COLO829 (cell line): ENCODE measurements at places on chromosomes 1 and 21.
A peak's percentile ranks its signal among the peaks of the same experiment; 100 is the strongest.

DNA sequence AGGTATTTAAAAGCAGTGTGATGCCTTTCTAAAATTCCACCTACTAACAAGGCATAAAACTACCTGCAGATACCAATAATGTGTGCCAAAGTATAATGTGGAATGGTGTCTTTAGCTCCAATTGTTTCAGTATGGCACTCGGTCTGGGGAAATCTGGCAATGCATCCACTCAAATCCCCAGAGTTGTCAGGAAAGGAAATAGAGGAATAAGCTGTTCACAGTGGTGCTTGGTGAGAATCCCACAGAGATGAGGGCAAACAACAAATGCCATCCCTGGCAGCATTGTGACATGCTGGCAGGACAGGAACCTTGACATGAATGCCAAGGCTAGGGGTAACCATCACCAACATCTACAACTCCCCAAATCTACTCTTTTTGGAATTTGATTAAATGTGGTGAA is 240.7 kb downstream of the BARHL2 start:
- DNase-seq = no peak

GRCh38 chr1:241834733-241835377 is 13.1 kb upstream of the EXO1 start:
- peak; percentile 44 for DNase-seq

GRCh38 chr1:203521074-203521794 is 27.3 kb downstream of the OPTC start:
- no peak for DNase-seq

DNA sequence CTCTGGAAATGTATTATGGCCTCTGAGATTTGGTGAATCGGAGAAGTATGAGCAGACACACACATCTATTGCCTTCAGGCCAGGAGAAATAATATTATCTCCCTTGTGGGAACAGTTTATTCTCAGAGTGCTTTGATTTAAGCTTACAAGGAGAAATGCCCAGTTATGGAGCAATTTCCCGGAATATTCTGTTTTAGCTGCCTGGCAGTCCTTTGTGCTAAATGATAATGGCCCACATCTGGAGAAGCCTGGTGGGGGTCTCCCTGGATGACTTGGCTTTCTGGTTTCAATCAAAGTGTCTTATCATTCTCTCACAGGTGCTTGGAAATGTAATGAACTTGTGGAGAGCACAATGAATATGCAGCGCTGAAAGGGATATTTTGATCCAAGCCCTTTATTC is 389.6 kb upstream of the USP24 start:
- DNase-seq = no peak

- no peak for DNase-seq
These were observed 137.3 kb upstream of the SPAG17 start for GRCh38 chr1:118322331-118322730.

DNA sequence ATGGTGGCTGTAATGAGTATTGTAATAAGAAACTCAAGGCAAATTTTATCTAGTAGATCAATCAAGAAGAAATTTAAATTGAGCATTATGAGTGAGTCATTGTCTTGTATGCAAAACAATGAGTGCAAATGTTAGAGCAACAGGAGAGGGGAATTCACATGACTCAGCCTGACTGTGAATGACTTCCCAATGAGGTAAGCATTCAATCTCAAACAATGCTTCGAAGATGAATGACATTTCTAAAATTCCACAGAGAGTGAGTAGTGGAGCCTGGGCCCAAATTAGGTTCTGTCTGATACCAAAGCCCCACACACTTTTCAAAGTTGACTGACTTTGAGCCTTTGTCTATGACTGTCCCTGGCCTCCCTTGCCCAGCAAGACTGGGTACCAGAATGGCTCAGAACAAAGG is 738.0 kb downstream of the PTPRU start:
- no peak for DNase-seq

- no peak for DNase-seq
These were observed 360.1 kb upstream of the BEND5 start for GRCh38 chr1:49136738-49137251.

DNA sequence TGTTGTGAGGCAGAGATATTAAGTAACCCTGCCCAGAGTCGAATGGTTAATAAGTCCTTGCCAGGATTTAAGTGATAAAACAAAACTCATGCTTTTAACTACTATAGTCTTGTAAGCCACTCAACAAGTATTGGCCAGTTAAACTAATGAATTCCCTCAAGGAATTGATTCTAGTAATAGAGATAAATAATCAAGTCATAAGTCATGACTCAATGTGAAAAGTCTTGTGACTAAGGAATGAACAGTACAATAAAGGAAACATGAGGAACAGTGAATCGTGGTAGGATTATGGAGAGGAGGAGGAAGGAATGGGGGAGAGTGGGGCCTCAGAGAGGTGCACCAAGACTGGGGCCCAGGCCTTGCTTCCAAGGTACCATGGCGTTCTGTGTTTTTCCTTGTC is 104.7 kb downstream of the FGGY start:
- DNase-seq = no peak

GRCh38 chr21:22399681-22400514 is 1401.7 kb downstream of the NCAM2 start:
- no peak for DNase-seq

DNA sequence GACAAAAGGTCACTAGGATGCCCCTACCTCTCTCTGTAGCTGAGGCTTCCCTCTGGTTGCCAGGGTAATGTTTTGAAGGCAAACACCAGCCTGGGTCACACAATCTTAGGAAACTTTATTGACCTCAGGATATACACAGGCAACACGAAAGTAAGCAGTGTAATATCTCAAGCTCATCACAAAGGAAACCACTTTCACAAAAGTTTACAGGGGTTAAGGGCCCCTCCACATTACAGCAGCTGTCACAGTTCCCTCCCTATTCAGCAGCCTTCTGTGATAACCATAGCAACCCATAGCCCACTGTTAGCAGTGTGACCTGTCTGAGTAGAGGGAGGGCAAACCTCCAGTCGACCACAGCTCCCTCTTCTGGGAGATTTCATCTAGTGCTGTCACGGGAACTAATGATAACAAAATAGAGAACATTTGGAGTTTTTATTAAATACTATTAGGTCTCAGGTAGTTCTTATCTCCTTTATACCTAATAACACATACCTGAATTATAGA is 149.8 kb downstream of the PTPRC start:
- no peak for DNase-seq

GRCh38 chr21:45617021-45617921 is 26.3 kb upstream of the PCBP3 start:
- no peak for DNase-seq
